Activated naive CD4-positive, alpha-beta T cell treated with anti-CD3 and anti-CD28 coated beads, Interleukin-2, amount 50 U/mL, for 72 hours (primary cell): ENCODE measurements at places on chromosomes 3 and 15.

- DNase-seq: no peak
Observed at GRCh38 chr3:94011233-94011711, 17.1 kb downstream of the STX19 start.

GRCh38 chr15:39896101-39896500 lies 24.0 kb downstream of the GPR176 start:
- no peak for DNase-seq

DNA sequence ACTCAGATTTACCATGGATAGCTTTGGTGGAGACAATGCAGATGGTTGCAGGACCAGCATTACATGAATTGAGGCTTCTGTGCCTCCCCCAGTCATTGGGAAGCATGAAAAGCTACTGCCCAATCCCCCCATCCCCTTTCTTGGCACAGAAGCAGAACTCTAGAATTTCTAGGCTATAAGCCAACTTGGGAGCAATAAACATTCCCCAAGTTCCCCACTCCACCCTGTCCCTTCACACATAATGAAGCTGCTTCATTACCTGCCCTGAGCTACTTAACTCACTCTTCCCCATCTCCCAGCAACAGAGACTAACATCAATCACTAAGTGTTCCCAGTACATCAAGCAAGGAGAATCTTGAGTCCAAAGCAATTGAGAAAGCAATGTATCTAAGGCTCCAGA lies 164.5 kb downstream of the RORA start:
- no peak for DNase-seq

- DNase-seq: no peak
Observed at GRCh38 chr15:61753018-61753710, 307.1 kb downstream of the VPS13C start.

- peak; percentile 68 for DNase-seq
Observed at GRCh38 chr3:187616307-187616972, 53.8 kb downstream of the SST start.

DNA sequence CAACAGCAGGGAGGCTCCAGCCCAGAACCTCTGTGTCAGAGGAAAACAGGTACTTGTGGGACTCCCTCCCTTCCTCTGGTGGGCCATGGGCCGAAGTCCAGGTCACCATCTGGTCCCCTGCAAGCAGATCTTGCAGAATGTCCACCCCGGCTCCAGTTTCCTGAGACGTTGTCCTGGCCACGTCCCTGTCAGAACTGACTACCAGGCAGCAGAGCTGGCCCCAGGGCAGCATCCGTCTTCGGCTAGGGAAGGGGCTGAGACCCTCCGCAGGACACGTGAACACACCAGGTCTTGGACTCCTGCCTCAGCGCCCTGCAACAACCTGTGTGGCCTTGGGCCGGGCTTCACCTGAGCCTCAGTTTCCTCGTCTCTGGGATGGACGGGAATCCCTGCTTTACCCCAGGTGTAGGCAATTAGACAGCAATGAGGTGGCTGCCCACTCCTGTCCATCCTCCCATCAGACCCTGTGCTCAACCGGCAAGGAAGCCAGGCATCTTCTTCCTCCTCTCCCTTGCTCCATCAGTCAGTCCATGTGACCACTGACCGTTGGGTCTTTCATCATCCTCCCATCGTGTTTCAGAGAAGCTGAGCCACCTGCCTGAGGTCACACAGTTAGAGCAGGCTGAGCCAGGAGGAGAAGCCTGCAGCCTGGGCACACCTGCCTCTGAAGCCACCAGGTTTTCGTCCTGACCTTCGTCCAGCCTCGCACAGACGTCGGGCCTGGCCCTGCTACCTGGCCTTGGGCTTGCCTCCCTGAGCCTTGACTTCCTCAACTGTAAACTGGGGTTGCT lies 8.9 kb upstream of the PRKCD start:
- no peak for DNase-seq

DNA sequence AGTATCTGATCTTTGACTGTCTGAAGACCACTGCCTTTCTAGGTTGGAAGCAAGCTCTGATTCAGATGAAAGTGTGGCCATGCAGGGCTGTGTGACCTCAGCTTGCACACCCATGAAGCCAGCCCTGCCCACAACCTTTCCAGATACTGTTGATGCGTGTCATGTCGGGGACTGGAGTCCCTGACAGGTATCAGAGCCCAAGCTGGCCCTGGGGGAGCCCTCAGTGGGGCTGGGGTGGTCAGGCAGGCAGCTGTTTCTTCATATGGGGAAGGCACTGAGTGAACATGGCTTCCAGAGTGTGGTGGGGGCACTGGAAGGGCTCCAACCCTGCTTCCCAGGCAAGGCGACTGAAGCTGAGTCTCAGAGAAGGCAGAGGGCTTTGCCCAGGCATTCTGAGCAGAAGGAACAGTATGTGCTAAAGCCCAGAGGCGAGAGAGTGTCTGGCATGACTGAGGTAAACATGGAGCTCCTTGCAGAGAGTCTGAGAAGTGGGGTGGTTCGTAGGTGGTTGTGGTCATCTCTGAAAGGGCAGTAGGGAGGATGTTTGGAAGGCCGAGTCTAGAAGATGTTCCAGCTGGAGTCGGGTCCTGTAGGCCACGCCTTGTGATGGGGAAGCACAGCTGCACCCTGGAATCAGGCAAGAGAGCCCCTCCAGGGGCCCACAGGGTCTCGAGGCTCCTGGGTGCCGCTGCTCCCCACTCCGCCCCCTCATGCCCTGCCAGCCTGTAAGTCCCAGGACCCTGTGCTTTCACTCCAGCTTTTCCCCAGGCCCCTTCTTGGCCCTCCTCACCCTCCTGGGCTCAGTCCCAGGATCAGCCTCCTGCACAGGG lies 122.2 kb downstream of the EEFSEC start:
- DNase-seq: no peak

DNA sequence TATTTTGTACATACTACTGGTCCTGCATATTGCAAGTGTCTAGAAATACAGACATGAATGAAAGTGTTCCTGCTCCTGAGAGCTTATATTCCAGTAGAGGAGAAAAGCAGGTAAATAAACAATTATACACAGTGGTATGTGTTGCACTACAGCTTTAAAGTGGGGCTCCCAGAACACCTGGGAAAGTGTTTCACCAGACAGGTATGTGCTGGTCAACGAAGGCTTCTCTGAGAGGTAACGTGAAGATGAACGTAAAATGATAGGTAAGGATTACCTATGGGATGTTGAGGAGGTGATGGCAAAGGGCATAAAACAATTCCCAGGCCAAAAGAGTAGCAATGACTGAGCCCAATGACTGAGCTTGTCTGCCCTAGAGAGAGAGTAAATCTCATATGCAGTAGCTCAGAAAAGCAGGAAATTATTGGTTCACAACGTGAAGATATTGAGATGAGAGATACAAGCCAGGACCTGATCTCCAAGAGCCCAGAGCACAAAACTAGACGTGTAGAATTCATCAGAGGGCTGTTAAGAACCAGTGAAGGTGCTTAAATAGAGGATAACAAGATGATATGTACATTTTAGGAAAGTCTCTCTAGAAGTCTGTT lies 459.1 kb upstream of the BCHE start:
- DNase-seq: no peak

GRCh38 chr3:188220097-188220788 lies 66.3 kb downstream of the LPP start:
- no peak for DNase-seq

DNA sequence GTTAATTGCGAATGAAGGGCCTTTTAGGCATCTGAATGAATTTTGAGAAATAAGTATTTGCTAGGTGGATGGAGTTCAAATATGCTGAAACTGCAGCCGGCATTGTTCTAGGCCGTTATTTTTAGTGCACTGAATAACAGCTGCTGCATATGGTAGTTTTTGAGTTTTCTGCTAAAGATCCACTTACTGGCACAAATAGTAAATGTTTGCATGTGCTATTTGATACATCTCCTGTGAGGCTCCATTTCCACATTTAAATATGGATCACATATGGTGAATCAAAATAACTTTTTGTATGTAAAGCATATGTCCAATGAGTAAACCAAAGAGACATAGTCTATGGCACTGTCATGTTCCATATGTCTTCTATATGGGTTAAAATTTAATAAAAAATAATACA lies 56.7 kb upstream of the CNTN4 start:
- DNase-seq: no peak
